Stomach (tissue), 19 donors: ENCODE measurements at places on chromosomes 3 and 15. TPM values are rescaled to one million over a fixed set of nuclear protein-coding genes. Genes with fewer than 3 reads are reported as not detected.

Gene PPIP5K1
- total RNA-seq, result 69.2 TPM

Gene CAV3
- not detected for total RNA-seq

Gene BAHD1
- total RNA-seq, result 16.7 TPM

Gene PAK2
- total RNA-seq, result 88.7 TPM

Gene GOLGA6D
- not detected for total RNA-seq

Gene RUBCN
- total RNA-seq, result 46.9 TPM

Gene AP3B2
- not detected for total RNA-seq

Gene ZNF619
- 26.9 TPM for total RNA-seq

Gene ZBED2
- not detected for total RNA-seq

Gene SYNPR
- total RNA-seq, result not detected

Gene UROC1
- not detected for total RNA-seq

Gene TMEM207
- total RNA-seq, result not detected

Gene SIDT1
- total RNA-seq, result 33.4 TPM

Gene COL6A6
- total RNA-seq, result not detected

Gene EPHA3
- total RNA-seq, result 5.5 TPM

DNA sequence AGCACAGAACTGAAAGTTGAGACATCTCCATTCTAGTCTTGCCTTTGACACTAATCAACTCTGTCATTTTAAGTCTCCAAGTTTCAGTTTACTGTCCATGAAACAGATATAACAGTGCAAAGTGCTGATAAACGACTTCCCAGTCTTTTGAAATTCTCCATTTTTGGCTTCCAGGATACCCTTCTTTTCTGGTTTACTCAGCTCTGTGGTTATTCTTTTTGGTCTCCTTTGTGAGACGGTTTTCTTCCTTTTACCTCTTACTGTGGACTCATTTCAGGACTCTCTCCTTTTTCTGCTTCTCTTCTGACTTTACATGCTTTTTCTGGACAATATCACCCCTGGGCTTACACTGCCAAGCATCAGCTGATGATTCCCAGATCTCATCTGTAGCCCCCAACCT is 18.9 kb downstream of the SST start:
- no peaks in the 10 kb centered on the region for H3K4me1 ChIP-seq
- H3K4me3 ChIP-seq, result no peak overlapping the region
- no peak for DNase-seq
- no peaks in the 10 kb centered on the region for H3K27me3 ChIP-seq

- H3K36me3 ChIP-seq, result no peaks in the 10 kb centered on the region
- DNase-seq, result no peak
- H3K4me1 ChIP-seq, result no peaks in the 10 kb centered on the region
- H3K27me3 ChIP-seq, result no peaks in the 10 kb centered on the region
- no peak overlapping the region for H3K4me3 ChIP-seq
- no peak overlapping the region for H3K27ac ChIP-seq
Measured at GRCh38 chr3:27081992-27082607, 287.1 kb downstream of the NEK10 start.

- H3K4me3 ChIP-seq, result no peak overlapping the region
- no peak overlapping the region for H3K27ac ChIP-seq
- no peaks in the 10 kb centered on the region for H3K4me1 ChIP-seq
Measured at GRCh38 chr3:129527262-129527661, 1.2 kb upstream of the RHO start.

DNA sequence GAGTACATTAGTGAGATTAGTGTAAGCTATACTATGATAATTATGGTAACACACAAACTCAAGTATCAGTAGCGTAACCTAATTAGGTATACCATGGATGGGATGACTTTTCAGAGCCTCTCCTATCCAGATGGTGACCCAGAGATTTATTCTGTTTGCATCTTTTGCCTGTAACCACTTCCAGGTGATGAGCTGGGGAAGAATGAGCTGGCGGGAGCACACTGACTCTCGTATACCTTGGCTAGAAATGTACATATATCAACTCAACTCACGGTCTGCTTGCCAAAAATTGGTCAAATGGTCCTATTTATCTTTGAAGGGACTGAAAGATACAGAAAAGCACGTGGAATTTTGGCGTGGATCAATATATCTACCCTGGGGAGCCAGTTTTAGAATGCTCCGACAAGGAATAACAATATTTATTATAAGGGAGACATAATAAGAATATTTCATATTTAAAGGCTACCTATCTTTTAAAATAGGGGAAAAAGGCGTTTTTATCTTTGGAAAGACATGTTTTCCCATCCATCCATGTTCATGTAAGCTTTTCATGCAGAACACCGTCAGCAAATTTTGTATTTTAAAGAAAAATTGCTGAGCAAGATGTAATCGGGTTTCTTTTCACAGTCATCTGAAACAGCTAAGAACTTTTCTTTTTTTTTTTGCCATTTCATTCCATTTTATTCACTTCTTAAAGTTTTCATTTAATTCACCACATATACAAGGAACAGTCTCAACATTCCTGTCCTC is 502.6 kb upstream of the CBLB start:
- no peak for DNase-seq
- no peak overlapping the region for H3K27ac ChIP-seq
- H3K36me3 ChIP-seq, result no peaks in the 10 kb centered on the region
- H3K4me3 ChIP-seq, result no peak overlapping the region

DNA sequence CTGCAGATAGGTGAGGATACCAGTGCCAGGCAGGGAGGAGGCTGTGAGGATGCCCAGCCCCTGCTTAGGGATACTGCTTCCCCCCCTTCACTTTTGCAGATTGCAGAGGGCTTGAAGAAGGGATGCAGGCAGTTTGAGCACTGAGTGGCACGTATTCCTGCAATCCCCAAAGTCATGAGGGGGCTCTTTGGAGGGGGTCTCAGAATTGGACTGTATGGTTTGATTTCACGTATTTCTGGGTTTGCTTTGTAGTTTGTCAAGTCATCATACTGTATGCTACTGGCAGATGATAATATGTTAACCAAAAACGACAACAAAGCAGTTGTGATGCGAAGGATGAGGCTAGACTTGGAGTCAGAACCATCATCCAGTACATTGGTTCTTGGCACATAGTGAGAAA is 28.1 kb downstream of the CHST14 start:
- no peak overlapping the region for H3K4me3 ChIP-seq
- no peaks in the 10 kb centered on the region for H3K36me3 ChIP-seq
- no peak overlapping the region for H3K27ac ChIP-seq

DNA sequence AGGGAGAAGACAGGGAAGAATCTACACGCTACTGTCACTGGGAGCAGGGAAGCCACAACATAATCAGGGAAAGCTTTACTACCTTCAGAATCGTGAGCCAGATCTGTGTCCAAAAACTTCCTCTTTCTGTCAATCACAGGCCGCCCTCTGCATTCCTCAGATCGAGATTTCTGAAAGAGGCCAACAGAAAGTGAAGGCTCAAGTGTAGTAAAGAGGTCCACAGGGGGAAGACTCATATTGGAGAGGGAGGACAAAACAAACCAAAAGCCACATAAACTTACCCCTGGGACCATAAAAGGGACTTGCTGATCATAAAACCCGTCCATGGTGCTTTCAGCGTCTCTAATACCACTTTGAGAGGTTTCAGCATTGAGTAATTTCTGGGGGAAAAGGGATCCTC is 3.3 kb downstream of the ETV5 start:
- no peak overlapping the region for H3K4me3 ChIP-seq
- H3K27me3 ChIP-seq, result no peaks in the 10 kb centered on the region
- H3K4me1 ChIP-seq, result peaks cover 42% of the 10 kb centered on the region
- DNase-seq, result no peak

DNA sequence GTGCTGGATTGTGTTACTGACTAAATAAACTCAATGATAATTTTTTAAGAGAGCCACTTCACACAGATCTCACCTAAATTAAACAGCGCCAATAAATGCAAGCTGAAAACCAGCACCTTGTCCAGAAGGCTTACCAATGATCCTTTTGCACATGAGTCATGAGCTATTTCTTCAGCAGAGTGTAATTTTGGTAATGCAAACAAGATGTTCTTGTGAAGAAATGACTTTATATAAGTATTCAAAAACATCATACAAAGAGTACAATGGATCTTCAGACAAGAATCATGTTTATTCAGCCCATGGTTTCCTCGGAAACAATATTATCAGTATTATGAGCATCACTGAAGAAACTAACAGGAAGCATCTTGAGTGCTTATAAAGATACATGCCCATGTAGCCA is 263.8 kb upstream of the UBE2E2 start:
- H3K4me1 ChIP-seq, result peaks cover 8% of the 10 kb centered on the region
- no peak for DNase-seq
- H3K27me3 ChIP-seq, result no peaks in the 10 kb centered on the region
- H3K36me3 ChIP-seq, result no peaks in the 10 kb centered on the region

GRCh38 chr15:83954506-83954905 is 281.1 kb upstream of the GOLGA6L4 start:
- DNase-seq, result no peak
- H3K4me3 ChIP-seq, result no peak overlapping the region

DNA sequence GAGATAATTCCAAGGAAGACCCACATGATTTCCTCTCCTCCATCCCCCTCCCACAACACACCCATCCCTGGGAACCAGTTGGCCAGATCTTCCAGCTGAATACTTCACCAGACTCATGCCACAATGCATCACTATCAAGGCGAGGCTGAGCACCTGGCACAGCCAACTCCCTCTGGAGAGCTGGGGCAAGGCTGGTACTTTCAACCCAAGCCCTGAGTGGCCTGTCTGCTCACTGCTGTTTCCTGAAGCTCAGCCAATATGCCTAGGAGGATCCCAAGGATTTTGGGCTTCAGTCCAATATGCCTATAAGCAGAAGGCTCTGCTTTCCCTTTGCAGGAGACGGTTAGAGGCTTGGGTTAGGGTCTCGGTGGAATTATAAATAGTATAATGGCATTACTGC is 90.9 kb upstream of the NEO1 start:
- H3K4me3 ChIP-seq, result no peak overlapping the region
- no peaks in the 10 kb centered on the region for H3K4me1 ChIP-seq
- DNase-seq, result no peak
- H3K27me3 ChIP-seq, result peaks cover 4% of the 10 kb centered on the region
- H3K27ac ChIP-seq, result no peak overlapping the region

DNA sequence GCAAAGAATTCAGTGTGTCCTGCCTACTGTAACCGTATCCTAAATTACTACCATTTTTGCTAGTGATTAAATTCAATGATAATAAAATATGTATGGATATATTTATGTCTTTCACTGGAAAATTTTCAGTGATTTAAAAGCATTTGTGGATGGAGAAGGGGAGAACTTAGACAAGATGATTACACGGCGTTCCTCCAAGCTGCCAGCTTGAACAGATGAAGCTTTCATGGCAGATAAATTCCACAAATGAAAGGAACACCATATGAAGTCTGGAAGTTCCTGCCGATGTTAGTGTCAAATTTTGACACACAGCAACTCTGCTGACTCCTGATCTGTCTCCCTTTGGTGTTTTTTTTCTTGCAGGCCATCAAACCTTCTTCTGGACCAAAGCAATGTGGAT is 364.7 kb downstream of the EPHA3 start:
- DNase-seq, result no peak
- H3K27me3 ChIP-seq, result no peaks in the 10 kb centered on the region
- no peaks in the 10 kb centered on the region for H3K36me3 ChIP-seq
- no peak overlapping the region for H3K4me3 ChIP-seq
- no peaks in the 10 kb centered on the region for H3K4me1 ChIP-seq

DNA sequence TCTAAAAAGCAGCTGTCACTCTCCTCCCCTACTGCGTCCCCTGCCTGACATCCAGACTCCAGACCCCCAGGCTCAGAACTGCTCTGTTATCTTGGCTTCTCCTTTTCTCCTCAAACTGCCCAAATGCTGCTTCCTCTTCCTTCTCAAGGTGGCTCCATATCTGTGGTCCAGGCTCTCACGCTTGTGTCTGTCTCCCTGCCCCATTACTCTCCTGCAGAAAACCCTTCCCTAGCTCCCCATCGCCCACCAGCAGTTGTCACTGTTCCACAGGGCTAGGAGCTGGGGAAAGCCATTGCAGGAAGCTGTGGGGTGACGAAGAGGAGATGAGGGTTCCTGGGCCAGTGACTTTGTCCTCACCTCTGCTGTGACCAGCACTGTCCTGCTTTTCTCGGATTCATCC is 30.7 kb upstream of the CGNL1 start:
- no peaks in the 10 kb centered on the region for H3K4me1 ChIP-seq
- no peak overlapping the region for H3K27ac ChIP-seq
- H3K27me3 ChIP-seq, result no peaks in the 10 kb centered on the region
- no peak overlapping the region for H3K4me3 ChIP-seq

- H3K4me1 ChIP-seq, result peaks cover 4% of the 10 kb centered on the region
- H3K27ac ChIP-seq, result no peak overlapping the region
- H3K27me3 ChIP-seq, result no peaks in the 10 kb centered on the region
Measured at GRCh38 chr3:197007296-197007940, 22.2 kb downstream of the MELTF start.

DNA sequence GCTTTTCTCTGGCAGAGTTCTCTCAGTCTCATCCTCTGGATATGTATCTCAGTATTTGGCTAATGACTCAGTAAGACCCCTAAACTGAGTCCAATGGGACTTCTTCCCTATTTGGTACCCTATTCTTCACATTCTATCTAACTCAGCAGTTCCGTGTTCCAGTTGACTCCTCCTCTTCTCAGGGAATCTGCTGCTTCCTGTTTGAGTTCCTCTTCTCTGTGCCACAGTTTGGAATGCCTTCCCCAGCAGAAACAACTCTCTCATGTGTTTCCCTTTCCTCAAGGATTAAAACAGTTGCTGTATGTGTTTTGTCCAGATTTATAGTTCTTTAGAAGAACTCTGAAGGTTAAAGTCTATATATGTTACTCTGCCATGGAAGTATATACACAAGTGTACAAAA is 344.0 kb upstream of the RARB start:
- H3K4me1 ChIP-seq, result no peaks in the 10 kb centered on the region
- no peaks in the 10 kb centered on the region for H3K36me3 ChIP-seq
- no peak for DNase-seq
- H3K4me3 ChIP-seq, result no peak overlapping the region

DNA sequence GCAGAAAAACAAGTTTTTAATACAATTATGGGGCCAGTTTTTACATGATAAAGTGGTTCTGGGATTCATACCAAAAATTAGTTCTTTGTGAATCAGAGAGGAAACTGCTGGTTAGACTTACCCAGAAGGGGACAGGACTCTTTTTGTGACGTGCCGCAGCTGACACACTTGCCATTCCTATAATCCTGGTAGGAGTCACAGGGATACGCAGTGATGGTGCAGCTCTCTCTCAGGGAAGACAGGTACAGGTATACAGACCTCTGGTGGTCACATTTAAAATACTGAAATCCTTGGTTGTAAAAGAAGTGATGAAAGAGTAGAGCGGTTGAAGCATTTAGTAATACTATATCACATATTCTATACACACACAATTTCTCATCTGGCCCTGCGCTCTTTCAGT is 20.2 kb upstream of the TMEM41A start:
- H3K27ac ChIP-seq, result no peak overlapping the region
- H3K36me3 ChIP-seq, result peaks cover 82% of the 10 kb centered on the region
- H3K27me3 ChIP-seq, result no peaks in the 10 kb centered on the region
- no peaks in the 10 kb centered on the region for H3K4me1 ChIP-seq
- H3K4me3 ChIP-seq, result no peak overlapping the region
- DNase-seq, result no peak

- no peak overlapping the region for H3K4me3 ChIP-seq
- no peaks in the 10 kb centered on the region for H3K27me3 ChIP-seq
- H3K36me3 ChIP-seq, result peaks cover 58% of the 10 kb centered on the region
- H3K27ac ChIP-seq, result no peak overlapping the region
Measured at GRCh38 chr3:69104586-69104985, 17.8 kb downstream of the LMOD3 start.

GRCh38 chr3:187228740-187229139 is 31.5 kb downstream of the RTP1 start:
- no peak overlapping the region for H3K4me3 ChIP-seq
- H3K27me3 ChIP-seq, result peaks cover 4% of the 10 kb centered on the region
- H3K27ac ChIP-seq, result no peak overlapping the region
- no peaks in the 10 kb centered on the region for H3K36me3 ChIP-seq
- no peaks in the 10 kb centered on the region for H3K4me1 ChIP-seq
